ENCODE measurements at places on chromosomes 4 and X. TPM values are rescaled to one million over a fixed set of nuclear protein-coding genes. Genes with fewer than 3 reads are reported as not detected.

TMEM35A gene
- 9.3 TPM for polyA plus RNA-seq

KLHL34 gene
- 0.06 TPM for polyA plus RNA-seq

MOSPD2 gene
- 15.2 TPM for polyA plus RNA-seq

SH3D19 gene
- 30.7 TPM for polyA plus RNA-seq

SH3TC1 gene
- 43.1 TPM for polyA plus RNA-seq

GRPR gene
- 0.20 TPM for polyA plus RNA-seq

MAGEE2 gene
- 0.94 TPM for polyA plus RNA-seq

NR3C2 gene
- 16.2 TPM for polyA plus RNA-seq

AMOT gene
- 82.0 TPM for polyA plus RNA-seq

FATE1 gene
- not detected for polyA plus RNA-seq

SLC9A6 gene
- polyA plus RNA-seq: 15.7 TPM

TMEM144 gene
- 4.0 TPM for polyA plus RNA-seq

NAA11 gene
- polyA plus RNA-seq: not detected

TKTL2 gene
- not detected for polyA plus RNA-seq

SMR3B gene
- not detected for polyA plus RNA-seq

CTAG2 gene
- not detected for polyA plus RNA-seq

CCDC149 gene
- 16.9 TPM for polyA plus RNA-seq

AMMECR1 gene
- 20.6 TPM for polyA plus RNA-seq

Data from renal cortex interstitium (tissue), 15 donors.